ENCODE measurements at places on chromosomes 3 and 15. TPM values are rescaled to one million over a fixed set of nuclear protein-coding genes. Genes with fewer than 3 reads are reported as not detected.

The TNIK gene
- polyA plus RNA-seq: 0.15 TPM

DNA sequence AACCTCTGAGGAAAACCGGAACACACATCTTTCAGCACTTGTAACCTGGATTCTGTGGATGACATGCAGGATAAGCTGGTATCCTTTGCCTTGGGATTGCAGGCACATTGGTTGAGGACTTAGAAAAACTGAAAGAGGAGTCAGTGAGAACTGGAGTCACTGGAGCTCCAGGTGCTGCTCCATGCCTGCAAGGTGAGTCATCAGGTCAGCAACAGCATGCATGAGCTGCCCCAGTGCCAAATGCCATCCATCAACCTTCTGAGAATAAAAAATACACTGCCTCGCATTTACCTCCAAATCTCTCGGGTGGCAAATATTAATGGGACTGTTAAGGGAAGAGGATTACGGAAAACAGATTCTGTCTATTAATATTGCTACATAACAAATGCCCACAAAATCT is 729.1 kb downstream of the NTRK3 start:
- no peak for DNase-seq

DNA sequence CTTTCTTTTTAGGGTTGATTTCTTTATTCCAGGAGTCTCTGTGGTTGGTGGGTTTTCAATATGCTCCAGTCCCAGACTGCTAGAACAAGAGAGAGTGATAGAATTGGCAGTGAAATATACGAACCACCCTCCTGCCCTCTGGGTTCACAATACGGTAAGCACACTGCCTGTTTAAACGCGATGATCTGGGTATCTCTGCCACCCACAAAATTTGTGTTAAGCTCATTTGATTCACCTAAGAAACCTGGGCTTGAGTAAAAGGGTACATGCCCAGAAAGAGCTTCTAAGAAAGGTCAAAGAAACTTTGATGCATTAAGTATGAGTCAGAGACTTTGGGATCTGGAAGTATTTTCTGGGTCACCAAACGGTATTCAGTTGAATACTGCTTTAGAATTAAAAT is 29.8 kb downstream of the OXNAD1 start:
- DNase-seq: no peak

- no peak for DNase-seq
These were observed 12.2 kb upstream of the APOD start for GRCh38 chr3:195595785-195596531.

GRCh38 chr3:13018561-13019242 is 54.5 kb downstream of the IQSEC1 start:
- DNase-seq: no peak

DNA sequence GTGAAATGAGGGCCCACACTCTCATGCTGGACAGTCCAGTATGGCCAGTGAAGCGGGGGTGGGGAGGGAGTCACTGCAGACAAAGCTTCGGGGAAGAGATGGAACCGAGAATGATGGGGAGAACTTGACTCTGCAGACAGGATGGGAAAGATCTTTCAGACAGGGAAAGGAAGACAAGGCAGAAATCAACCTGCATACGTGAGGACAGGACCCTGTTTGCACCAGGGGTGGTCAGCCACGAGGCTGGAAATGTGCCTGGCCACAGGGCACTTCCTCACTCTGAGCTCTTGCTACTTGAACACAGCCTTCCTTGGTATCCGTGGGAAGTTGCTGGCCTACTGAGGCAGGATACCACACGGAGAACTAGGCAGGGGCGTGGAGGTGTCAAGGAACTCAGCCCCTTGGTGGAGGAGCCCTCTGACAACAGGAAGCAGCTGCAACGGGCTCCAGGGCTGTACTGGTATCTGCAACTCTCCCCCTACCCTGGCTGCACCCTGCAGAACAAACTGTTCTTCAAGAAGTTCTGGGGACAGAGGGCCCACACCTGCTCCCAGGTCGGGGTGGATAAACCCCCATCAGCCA is 9.3 kb upstream of the SRP14 start:
- DNase-seq: no peak

The RYR3 gene
- not detected for polyA plus RNA-seq

DNA sequence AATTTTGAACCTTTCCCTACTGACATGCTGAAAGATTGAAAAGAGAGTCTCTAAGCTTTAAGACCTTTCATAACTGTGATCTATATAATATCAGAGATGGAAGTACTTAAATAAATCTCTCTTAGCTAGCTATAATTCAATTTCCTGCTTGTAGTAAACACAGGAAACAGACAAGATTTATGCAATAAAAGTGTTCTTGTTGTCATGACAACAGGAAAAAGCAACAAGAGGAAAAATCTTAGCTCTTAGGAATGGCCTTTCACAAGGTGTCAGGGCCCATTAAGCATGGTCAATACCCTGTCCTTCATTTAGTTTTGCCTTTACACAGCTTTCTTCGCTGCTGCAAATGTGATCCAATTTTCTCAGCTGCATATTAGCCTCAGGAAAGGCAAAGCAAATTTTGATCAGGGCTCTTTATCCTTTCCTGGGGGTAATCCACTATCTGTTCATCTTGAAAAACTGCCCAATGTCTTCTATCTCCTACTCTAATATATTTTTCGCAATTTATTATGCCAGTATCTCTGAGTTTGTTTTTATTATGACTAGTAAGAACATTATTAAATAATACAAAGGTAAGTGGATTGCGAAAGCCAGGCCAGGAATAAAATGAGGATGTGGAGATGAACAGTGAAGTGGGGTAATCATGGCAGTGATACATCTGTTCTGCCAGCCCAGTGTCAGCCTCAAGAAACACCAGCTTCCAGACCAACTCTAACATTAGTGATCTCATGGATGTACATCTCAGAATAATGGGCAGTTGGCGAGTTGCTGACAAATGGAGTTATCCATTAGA is 28.7 kb downstream of the SIDT1 start:
- no peak for DNase-seq

Data from HepG2 (cell line).